ENCODE measurements at places on chromosomes 5 and 9. TPM values are rescaled to one million over a fixed set of nuclear protein-coding genes. Genes with fewer than 3 reads are reported as not detected.

- DNase-seq: no peak
These were observed 87.8 kb upstream of the SLC30A5 start for GRCh38 chr5:69006030-69006429.

- DNase-seq: no peak
These were observed 48.7 kb upstream of the ACTBL2 start for GRCh38 chr5:57531333-57531732.

DNA sequence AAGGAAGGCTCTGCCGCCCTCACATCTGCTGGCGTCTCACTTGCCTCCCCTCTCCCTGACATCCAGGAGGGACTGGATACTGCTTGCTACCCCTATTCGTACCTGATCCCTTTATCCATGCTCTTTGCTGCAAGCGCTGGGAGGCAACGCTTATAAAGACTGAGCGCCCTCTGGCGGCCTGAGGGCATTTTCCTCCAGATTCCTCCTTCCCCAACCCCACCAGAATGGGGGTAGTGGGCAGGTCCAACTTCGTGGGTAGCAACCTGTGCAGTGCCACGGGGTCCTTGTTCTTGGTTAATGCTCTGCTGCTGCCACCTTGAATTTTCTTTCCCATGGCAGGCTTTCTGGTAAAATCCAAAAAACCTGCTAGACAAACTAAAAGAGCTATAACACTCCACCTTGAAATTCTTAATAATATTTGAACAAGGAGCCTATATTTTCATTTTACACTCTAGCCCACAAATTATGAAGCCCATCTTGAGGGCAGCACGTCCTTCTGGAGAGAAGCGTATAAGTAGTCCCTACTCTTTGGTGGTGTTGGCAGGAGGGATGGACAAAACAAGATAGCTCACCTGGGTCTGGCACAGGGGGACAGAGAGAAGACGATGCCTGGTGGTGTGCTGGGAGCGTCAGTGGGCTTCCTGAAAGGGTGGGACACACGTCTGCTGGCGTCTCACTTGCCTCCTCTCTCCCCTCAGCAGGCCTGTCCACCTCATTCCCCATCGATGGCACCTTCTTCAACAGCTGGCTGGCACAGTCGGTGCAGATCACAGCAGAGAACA lies 52.5 kb downstream of the JADE2 start:
- DNase-seq: peak; percentile 62

DNA sequence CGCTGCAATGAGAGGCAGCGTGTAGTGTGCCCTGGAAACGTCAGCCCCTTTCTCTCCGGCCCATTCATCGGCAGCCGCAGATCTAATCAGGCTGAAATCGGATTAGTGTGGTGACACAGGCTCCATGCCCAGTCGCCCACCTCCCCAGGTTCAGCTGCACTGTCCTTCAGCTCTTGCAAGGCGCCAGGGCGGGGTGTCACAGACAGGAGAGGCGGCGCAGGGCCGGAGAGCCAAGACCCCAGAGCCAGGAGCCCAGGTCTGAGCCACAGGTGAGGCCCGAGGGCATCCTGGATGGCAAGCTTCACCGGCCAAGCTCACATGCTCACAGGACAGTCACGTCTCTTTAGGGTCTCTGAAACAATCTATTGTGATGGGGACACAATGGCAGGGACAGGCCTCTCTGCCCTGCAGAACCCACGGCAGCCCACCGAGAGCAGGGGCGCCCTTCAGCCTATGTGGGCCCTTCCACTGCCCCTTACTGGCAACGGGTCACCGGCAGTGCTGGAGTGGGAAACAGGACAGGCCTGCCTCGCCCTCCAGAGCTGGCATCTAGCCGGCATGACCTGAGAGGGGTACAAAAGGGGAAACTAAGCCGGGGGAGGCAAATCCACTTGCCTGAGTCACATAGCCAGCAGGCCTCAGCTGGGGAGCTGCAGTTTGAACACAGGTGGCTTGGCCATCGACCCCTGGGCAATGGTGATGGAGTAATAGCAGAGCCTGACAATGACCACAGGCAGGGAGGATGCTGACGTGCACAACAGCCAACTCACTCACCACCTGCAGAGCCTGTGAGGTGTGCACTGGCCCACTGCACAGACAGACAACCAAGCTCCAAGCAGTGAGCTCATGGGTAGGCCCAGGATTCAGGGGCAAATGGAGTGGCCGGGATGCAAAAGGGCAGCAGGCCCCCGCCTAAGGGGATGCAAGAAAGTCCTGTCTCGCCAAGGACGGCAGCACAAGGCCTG lies 48.1 kb downstream of the VAV2 start:
- DNase-seq: no peak

GRCh38 chr9:106869458-106869857 lies 6.5 kb downstream of the ZNF462 start:
- DNase-seq: no peak

The ARL14EPL gene
- not detected for total RNA-seq

The FST gene
- total RNA-seq: not detected

The CTXN3 gene
- total RNA-seq: not detected

All from T-helper 17 cell (primary cell).